ENCODE measurements at places on chromosomes 5 and 9.

- no peak for DNase-seq
Observed at GRCh38 chr9:15357050-15357653, 50.1 kb upstream of the TTC39B start.

DNA sequence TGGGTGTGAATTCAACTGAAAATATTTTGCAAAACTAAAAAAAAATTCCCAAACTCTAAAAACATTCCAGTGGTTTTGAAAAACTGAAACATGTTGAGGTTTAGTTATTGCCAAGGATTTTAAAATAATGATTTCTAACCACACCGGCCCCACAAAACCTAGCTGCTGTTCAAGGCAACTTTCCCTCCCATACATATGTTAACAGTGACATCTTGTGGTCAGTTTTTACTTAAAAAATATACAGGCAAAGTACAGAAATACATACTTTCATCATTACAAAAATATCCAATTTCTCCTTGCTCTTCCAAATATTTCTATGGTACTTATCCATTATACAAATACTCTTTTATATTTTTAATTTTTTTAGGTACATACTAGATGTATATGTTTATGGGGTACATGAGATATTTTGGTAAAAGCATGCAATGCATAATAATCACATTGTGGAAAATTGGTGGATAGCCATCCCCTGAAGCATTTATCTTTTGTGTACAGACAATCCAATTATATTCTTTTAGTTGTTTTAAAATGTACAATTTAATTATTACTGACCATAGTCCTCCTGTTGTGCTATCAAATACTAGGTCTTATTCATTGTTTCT is 34.4 kb upstream of the MRPS30 start:
- peak; percentile 52 for DNase-seq

GRCh38 chr9:88308831-88309560 is 79.2 kb upstream of the SPIN1 start:
- DNase-seq = peak; percentile 4

DNA sequence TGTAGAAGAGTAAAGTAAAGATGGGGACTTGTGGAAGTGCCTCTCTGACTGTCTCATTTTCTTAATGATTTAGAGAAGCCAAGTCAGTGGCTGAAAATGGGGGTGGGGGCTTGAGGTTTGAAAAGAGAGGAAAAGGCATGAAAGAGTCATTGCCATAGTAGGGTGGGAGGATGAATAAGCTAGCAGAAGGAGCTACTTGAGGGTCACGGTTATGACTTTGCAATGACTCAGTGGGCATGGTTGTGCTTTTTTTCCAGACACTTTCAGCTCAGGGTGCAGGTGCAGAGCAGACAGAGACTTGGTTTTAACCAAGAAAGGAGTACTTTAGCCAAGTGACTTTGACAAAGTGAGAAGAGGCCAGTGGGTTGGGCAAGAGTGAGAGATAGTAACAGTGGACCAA is 117.8 kb downstream of the PTTG1 start:
- peak; percentile 49 for DNase-seq
